K562 (cell line): ENCODE measurements at places on chromosomes 2 and 18. TPM values are rescaled to one million over a fixed set of nuclear protein-coding genes. Genes with fewer than 3 reads are reported as not detected.

- DNase-seq = no peak
Observed at GRCh38 chr2:173659509-173659908, 304.8 kb downstream of the CDCA7 start.

DNA sequence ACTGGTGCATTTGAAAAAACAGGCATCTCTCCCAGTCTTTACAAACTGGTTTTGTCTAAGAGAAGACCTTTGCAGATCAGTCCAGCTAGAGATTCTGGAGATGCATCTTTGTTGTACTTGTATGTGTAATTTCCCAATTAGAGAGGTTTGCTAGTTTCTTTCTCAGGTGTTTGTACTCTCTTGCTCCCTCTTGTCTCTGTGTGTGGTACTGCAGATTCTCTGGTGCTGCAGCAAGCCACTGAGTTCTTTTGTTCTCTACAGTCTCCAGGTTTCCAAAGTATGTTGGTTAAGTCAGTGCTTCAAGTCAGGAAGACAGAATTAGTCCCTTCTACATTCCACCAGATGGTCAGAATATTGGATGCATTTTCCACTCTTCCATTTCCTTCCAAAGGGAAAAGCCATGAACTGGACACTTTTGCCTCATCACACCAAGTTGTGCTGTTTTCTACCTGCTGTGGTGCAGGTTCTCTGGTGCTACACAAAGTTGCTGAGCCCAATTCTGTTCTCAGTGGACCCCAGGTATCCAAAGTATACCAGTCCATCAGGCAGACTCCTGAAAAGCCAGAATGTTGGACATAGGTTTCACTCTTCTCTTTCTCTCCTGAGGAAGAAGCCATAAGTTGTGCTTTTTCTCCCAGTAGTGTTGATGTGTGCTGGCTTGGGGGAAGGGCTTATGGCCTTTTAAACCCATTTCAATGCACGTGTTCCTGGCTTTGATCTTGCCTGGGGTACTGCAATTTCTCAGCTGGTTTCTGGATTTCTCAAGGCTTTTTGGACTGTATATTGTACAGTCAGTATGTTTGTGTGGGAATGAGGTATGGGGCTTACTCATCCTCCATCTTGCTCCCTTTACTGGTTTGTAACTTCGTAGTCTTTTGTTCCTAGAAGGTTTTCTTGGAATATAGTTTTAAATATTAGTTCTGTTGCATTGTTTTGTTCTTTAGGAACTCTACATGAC, 29.8 kb downstream of the EPC2 start:
- DNase-seq = peak; percentile 67

DNA sequence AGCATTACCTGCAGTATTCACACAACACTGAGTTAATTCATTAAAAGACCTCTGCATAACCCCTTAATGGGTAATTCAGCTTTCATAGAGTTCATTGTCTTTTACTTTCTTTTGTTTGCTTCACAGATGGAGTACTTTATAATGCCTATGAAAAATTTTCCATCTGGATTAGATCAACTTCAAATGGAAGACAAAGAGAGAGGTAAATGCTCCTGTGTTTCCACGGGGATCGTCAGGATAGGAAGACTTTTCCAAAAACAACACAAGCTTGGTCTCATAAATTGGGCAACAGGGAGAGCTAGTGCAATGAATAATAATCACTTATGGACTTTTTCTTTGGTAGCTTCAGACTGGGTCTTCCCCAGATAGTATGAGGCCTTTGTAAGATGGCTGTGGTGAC, 100.7 kb downstream of the ICOS start:
- DNase-seq = no peak

GRCh38 chr2:241993386-241994005, 124.0 kb downstream of the RTP5 start:
- DNase-seq = no peak

DNA sequence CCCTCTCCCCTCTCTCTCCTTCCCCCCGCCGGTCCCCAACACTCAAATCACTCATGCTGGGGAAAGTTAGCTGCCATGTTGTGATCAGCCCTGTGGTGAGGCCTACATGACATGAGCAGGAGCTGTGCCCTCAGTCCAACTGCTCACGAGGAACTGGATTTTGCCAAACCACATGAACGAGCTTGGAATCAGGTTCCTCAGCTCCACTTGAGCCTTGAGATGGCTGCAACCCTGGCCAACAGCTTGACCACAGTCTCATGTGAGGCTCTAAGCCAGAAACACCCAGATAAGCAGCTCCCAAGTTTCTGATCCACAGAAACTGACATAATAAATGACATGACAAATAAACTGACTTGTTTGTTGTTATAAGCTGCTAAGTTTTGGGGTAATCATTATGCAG, 38.4 kb downstream of the ARL4C start:
- DNase-seq = no peak

GRCh38 chr2:236908439-236909192, 177.1 kb upstream of the COPS8 start:
- DNase-seq = no peak

DNA sequence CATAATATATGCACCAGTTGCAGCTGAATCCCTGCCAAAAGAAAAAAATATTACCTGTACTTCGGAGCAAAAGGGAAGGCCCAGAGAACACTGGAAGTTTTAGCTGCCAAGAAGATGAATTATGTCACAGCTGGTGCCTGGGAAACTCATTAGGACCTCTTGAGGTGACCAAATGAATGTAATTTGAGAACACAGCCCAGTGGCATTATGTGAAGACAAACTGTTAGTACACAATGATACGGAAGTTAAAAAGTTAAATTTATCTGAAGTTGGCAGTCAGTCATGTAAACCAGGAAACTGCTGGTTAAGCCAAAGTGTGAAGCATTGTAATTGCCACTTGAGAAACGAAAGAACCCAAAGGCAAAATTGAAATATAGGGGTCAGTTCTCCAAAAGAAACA, 80.7 kb downstream of the EML4 start:
- DNase-seq = no peak

GRCh38 chr2:151379169-151379568, 21.8 kb downstream of the TNFAIP6 start:
- DNase-seq = no peak

GRCh38 chr2:26848336-26849055, 564 bp downstream of the DPYSL5 start:
- DNase-seq = no peak

- DNase-seq = no peak
Observed at GRCh38 chr18:37170984-37171383, 342.1 kb downstream of the KIAA1328 start.

DNA sequence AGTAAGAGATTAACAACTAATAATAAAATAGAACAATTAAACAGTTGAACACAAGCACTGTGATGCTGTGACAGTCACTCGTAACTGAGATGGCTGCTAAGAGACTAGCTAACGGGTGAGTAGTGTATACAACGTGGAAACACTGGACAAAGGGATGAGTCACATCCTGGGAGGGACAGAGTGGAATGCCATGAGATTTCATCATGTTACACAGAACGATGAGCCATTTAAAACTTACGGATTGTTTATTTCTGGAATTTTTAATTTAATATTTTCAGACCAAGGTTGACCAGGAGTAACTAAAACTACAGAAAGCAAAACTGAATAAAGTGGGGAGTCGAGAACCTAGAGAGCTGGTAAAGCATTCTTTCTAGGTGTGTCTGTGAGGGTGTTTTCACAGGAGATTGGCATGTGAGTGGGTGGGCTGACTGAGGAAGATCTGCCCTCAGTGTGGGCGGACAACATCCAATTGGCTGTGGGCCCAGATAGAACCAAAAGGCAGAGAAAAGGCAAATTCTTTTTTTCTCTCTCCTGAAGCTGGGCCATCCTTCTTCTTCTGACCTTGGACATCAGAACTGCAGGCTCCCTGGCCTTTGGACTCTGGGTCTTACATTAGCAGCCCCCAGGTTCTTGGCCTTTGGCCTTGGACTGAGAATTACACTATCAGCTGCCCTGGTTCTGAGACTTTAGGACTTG, 14.6 kb downstream of the TMSB10 start:
- peak; percentile 81 for DNase-seq

DNA sequence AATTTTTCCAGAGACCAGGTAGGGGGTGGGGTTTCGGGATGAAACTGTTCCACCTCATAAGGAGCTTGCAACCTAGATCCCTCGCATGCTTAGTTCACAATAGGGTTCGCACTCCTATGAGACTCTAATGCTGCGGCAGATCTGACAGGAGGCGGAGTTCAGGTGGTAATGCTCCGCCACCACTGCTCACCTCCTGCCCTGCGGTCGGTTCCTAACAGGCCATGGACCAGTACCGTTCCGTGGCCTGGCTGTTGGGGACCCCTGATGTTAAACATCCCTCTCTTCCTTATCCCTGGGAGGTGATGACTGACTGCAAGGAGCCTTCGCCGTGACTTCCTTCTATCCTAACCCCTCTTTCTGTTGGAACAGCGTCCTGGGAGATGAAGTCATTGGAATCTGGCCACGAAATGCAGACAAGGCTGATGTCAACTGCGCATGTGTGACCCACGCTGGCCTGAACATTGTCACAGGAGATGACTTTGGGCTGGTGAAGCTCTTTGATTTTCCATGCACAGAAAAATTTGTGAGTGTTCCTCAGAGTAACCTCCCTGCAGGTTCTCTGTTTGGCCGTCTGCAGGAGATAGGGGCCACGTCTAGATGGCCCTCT, 82.4 kb downstream of the RTN4 start:
- no peak for DNase-seq

Gene ASXL3
- polyA plus RNA-seq = not detected in 2 replicates

Gene CDH2
- not detected in 2 replicates for polyA plus RNA-seq

Gene CLIP4
- polyA plus RNA-seq = 0.13 and 0.20 TPM in 2 replicates

Gene ALPP
- polyA plus RNA-seq = 0.03 TPM in 1 of 2 replicates, not detected in the other

Gene TXNDC2
- 1.4 and 2.5 TPM in 2 replicates for polyA plus RNA-seq

Gene EPG5
- 4.1 and 6.4 TPM in 2 replicates for polyA plus RNA-seq

Gene RAB6C
- polyA plus RNA-seq = not detected in 2 replicates

Gene DLX1
- 26.2 and 26.5 TPM in 2 replicates for polyA plus RNA-seq

Gene CCDC121
- polyA plus RNA-seq = 3.2 and 3.4 TPM in 2 replicates
